ENCODE measurements at places on chromosomes 7 and 10. TPM values are rescaled to one million over a fixed set of nuclear protein-coding genes. Genes with fewer than 3 reads are reported as not detected.

The FOXI2 gene
- total RNA-seq, result not detected

The ATE1 gene
- 24.4 TPM for total RNA-seq

DNA sequence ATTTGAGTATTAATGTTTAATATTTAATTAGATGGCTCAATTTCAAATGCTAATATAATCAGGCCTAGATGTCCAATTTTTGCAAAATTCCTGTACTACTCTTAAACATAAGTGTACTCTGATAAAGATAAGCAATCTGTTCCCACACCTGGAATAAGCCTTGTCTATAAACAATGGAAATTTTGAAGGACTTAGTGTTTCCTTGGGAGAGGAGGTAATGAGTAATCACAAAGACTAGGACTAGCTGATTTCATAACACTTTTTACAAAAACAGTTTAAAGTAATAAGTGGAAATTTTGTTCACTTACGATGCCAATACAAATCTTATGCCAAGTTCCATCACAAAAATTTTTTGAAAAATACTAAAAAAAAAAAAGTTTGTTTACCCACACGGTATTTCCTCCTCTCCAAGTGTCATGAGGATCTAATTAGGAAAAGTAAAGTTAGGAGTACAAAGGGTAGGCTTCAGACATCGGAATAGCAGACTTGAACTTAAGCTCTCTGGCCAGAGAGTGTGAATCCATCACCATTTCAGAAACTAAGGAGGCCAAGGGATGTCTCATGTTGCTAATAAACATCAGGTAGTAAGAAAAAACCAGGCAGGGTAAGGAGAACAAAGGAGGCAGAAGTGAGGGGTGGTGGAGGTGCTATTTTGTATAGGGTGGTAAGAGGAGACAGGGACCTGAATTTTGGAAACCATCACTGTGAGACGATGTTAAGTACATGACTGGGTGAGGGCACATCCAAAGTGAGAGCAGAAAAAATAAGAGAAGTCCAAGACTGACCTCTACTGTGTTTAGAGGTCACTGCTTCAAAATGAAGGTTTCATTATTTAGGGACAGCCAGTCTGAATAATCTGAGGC, 61.3 kb downstream of the RAPGEF5 start:
- H3K4me1 ChIP-seq, result peaks cover 23% of the 10 kb centered on the region
- DNase-seq, result no peak
- H3K4me3 ChIP-seq, result no peak overlapping the region
- no peaks in the 10 kb centered on the region for H3K36me3 ChIP-seq
- H3K27me3 ChIP-seq, result peaks cover 27% of the 10 kb centered on the region

DNA sequence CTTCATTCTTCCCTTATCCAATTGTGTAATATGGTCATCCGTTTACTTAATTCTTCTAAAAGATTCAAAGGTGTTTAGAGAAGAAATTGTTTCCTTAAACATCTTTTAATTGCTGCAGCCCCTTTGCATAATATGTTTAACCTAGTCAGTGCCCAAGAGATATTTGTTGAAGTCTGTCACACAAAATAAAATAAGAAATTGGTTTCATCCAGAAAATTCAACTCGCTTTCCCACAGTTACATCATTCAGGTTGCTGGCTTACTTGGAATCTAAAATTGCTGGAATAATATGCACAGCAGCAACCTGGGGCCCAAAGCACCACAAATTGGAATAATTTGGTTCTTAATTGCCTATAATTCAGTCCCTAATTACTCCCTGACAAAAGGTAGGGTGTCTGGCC, 155.1 kb upstream of the ETV1 start:
- DNase-seq, result no peak
- H3K27ac ChIP-seq, result no peak overlapping the region
- H3K4me3 ChIP-seq, result no peak overlapping the region
- H3K36me3 ChIP-seq, result no peaks in the 10 kb centered on the region
- H3K4me1 ChIP-seq, result no peaks in the 10 kb centered on the region

The HELLS gene
- 121 TPM for total RNA-seq

DNA sequence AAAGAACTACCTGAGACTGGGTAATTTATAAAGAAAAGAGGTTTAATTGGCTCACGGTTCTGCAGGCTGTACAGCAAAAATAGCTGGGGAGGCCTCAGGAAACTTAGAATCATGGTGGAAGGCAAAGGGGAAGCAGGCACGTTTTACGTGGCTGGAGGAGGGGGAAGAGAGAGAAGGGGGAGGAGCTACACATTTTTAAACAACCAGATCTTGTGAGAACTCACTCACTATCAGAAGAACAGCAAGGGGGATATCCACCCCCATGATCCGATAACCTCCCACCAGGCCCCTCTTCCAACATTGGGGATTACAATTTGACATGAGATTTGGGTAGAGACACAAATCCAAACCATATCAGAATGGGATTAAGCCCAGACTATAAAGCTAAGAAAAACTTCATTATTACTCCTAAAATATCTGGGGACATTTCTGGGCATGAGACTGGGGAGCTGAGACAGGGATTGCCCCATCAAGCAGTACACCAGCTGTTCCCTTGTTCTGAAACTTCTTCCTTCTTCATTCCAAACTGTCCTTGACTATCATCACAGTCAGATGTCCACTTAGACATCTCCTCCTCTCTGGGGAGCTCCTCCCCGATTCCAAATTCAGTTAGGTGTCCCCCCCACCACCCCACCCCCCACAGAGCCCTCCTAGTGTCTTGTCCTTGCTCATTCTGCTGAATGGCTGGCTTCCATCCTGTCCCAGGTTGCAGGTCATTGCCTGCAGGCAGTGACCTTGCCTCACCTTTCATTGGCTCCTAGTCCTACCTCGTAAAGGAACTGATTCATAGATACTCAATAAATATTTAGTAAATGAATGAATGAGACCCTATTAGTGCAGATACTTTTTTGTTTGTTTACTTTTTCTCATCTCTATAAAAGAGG, 132.6 kb downstream of the EVX1 start:
- H3K27me3 ChIP-seq, result peaks cover 9% of the 10 kb centered on the region
- H3K36me3 ChIP-seq, result no peaks in the 10 kb centered on the region
- H3K4me1 ChIP-seq, result no peaks in the 10 kb centered on the region
- no peak overlapping the region for H3K27ac ChIP-seq
- no peak for DNase-seq

The GPR158 gene
- total RNA-seq, result not detected

- peaks cover 10% of the 10 kb centered on the region for H3K36me3 ChIP-seq
- H3K4me1 ChIP-seq, result peaks cover 30% of the 10 kb centered on the region
- no peak overlapping the region for H3K4me3 ChIP-seq
- no peak for DNase-seq
- no peaks in the 10 kb centered on the region for H3K27me3 ChIP-seq
These were observed 253.7 kb upstream of the PITRM1 start for GRCh38 chr10:3426190-3426845.

The DGKI gene
- 0.06 TPM for total RNA-seq

DNA sequence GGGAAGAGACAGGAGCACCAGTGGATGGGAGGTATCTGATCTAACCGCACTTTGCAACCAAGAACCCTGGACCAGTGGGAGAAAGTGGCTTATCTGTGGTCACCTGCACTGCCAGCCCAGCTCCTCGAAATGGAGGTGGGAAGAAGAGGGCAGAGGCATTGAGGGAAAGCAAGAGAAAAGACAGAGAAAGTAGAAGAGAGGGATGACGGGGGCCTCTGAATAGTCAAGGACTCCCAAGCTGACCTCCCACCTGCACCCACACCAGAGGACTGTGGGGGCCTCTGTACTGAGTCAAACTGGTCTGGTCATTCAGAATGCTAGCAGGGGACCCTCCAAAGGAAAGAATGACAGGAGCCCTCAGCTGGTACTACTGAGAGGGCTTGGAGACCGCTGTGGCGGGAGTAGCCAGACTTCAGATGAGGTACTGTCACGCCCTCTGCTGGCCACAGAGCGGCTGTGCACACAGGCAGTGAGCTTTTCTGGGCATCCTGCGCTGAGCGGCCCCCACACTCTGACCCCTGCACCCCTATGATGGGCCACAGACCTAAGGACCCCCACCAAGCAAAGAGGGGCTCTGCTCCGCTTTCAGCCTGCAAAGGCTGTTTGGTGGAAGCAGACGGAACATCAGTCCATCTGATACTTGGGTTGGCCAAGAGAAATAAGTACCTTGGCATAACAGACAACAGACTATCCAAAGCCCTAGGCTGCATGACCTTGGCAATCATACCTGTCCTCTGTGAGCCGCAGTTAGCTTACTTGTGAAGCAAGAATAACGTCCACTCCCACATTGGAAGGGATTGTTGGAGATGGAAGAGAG, 112.9 kb downstream of the COL13A1 start:
- H3K36me3 ChIP-seq, result no peaks in the 10 kb centered on the region
- peak; percentile 69 for DNase-seq
- H3K27ac ChIP-seq, result no peak overlapping the region
- H3K4me1 ChIP-seq, result no peaks in the 10 kb centered on the region

The CUZD1 gene
- total RNA-seq, result 3.4 TPM

The AKR1B15 gene
- total RNA-seq, result not detected

The PRXL2A gene
- total RNA-seq, result 5.7 TPM

DNA sequence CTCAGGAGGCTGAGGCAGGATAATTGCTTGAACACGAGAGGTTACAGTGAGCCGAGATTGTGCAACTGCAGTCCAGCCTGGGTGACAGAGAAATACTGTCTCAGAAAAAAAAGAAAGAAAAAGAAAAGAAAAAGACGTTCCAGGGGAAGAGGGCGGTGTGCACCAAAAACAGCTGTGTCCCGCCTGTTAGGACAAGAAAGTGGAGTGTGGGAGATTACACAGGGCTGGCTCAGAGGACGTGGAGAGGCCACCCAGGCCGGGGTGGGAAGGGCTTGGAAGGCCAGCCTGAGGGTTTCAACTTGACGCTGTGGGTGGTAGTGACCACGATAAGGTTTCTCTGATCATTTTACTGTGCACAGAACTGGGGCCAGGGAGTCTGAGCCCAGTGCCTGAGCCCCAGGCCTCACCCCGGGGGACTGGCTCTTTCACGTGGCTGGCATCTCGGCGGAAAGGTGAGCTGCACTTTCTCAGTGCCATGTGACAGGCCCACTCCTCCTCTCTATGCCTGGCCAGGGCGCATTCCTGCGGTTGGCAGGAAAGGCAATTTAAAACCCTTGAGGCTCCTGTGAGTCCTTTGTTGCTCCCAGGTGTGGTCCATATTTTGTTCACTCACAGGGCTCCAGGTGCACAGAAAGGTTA, 13.9 kb downstream of the RHBDD2 start:
- H3K4me3 ChIP-seq, result no peak overlapping the region
- DNase-seq, result no peak
- H3K27ac ChIP-seq, result peak overlapping the region; percentile 33
- peaks cover 3% of the 10 kb centered on the region for H3K36me3 ChIP-seq
- no peaks in the 10 kb centered on the region for H3K4me1 ChIP-seq

DNA sequence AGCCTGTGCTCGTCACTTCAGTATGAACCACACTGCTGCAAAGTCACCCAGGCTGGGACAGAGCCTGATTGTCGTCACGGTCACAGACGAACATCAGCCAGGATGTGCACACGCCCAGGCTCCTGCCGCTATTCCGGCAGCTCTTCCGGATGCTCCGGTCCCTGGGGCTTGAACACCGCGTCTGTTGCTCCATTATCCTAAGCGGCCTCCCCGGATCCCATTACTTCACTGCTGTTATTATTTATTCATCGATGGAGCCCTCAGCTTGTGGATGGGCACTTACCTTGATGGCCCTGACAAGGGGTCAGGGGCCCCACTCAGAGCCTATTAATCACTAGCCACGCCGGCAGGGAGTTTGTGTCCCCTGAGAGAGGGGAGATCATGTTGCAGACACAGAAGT, 120.8 kb upstream of the PCBD1 start:
- H3K27me3 ChIP-seq, result no peaks in the 10 kb centered on the region
- no peaks in the 10 kb centered on the region for H3K4me1 ChIP-seq
- H3K4me3 ChIP-seq, result no peak overlapping the region
- no peak for DNase-seq
- H3K36me3 ChIP-seq, result no peaks in the 10 kb centered on the region

DNA sequence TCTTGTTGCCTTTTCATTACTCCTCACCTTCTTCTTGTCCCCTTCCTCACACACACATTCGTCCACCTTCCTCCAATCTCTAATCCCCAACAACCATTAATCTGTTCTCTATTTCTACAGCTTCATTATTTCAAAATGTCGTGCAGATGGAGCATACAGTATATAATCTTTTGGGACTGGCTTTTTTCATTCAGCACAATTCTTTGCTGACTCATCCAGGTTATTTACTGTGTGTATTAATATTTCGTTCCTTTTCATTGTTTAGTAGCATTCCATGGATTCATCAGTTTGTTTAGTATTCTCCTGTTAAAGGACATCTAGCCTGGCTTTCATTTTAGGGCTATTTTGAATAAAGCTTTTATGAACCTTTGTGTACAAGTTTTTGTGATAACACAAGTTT, 159.3 kb downstream of the PTPN20 start:
- no peak overlapping the region for H3K4me3 ChIP-seq
- H3K27me3 ChIP-seq, result peaks cover 4% of the 10 kb centered on the region
- no peaks in the 10 kb centered on the region for H3K4me1 ChIP-seq
- no peaks in the 10 kb centered on the region for H3K36me3 ChIP-seq
- DNase-seq, result no peak
- no peak overlapping the region for H3K27ac ChIP-seq

GRCh38 chr10:132851451-132851850, 65.5 kb upstream of the NKX6-2 start:
- H3K4me3 ChIP-seq, result no peak overlapping the region
- peaks cover 5% of the 10 kb centered on the region for H3K4me1 ChIP-seq
- no peaks in the 10 kb centered on the region for H3K36me3 ChIP-seq
- no peak for DNase-seq
- H3K27me3 ChIP-seq, result peaks cover 14% of the 10 kb centered on the region

The SEC61G gene
- 55.4 TPM for total RNA-seq

DNA sequence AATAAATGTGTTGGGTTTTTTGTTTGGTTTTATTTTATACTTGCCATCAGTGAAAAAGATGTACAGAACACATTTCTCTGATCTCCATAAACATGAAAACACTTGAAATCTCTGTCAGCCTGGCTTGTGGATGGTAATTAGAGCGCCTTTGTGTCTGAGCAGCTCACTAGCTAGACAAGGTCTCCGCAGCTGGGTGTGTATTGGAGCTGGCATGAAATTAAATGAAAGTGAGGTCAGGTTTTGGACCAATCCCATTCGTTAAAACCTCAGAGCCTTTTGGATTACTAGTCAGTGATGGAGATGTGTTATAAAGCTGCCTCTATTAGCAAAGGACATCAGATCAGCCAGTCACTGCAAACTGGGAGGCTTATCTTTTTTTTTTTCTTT, 2.7 kb downstream of the FRAT1 start:
- no peak overlapping the region for H3K27ac ChIP-seq
- H3K27me3 ChIP-seq, result peaks cover 9% of the 10 kb centered on the region
- peak overlapping the region; percentile 34 for H3K4me3 ChIP-seq
- H3K36me3 ChIP-seq, result peaks cover 2% of the 10 kb centered on the region

DNA sequence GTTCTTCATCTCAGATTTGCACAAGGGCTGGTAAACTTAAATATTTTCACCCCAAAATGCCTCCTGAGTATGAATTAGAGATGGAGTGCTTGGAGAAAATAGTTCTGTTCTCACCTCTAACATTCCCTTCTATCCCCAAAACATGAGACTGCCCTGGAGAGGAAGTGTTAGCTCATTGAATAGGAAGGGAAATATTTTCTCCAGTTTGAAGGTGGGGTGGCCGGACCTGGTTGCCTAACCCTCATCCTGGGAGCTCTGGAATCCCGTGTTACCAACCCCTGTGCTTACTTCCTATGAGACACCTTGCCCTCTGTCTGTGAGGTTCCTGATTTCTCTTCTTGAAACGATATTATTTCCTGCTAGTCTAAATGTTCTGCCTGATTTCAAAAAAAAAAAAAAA, 779 bp downstream of the IFIT2 start:
- H3K27ac ChIP-seq, result peak overlapping the region; percentile 97
- no peak for DNase-seq
- peaks cover 38% of the 10 kb centered on the region for H3K4me1 ChIP-seq
- H3K27me3 ChIP-seq, result peaks cover 2% of the 10 kb centered on the region
- peak overlapping the region; percentile 95 for H3K4me3 ChIP-seq

- no peaks in the 10 kb centered on the region for H3K27me3 ChIP-seq
- DNase-seq, result peak; percentile 62
- H3K4me3 ChIP-seq, result no peak overlapping the region
- peaks cover 5% of the 10 kb centered on the region for H3K4me1 ChIP-seq
- no peaks in the 10 kb centered on the region for H3K36me3 ChIP-seq
- no peak overlapping the region for H3K27ac ChIP-seq
These were observed 20.1 kb downstream of the LDB3 start for GRCh38 chr10:86688398-86688921.

Data from activated CD4-positive, alpha-beta T cell treated with anti-CD3 and anti-CD28 coated beads, Interleukin-2, amount 10 ng/mL, durations not matched to agents 7 days and 5 days (primary cell).